Panc1 (cell line): ENCODE measurements at places on chromosomes 5 and 9.

- DNase-seq: no peak
- H3K4me3 ChIP-seq: no peak overlapping the region
- H3K36me3 ChIP-seq: no peaks in the 10 kb centered on the region; the same call in 1 of the 2 replicates
- H3K27ac ChIP-seq: no peak overlapping the region
- 0 out of 2 replicates have a peak, but pooled peaks cover 6% of the 10 kb centered on the region for H3K4me1 ChIP-seq
Observed at GRCh38 chr5:177189965-177190364, 56.4 kb downstream of the NSD1 start.

GRCh38 chr9:1989500-1989899 lies 25.6 kb upstream of the SMARCA2 start:
- no peaks in the 10 kb centered on the region for H3K36me3 ChIP-seq
- no peaks in the 10 kb centered on the region for H3K4me1 ChIP-seq
- H3K4me3 ChIP-seq: no peak overlapping the region
- DNase-seq: no peak
- no peaks in the 10 kb centered on the region for H3K27me3 ChIP-seq

GRCh38 chr9:116000748-116001329 lies 152.8 kb upstream of the PAPPA start:
- H3K27ac ChIP-seq: no peak overlapping the region
- no peak overlapping the region for H3K4me3 ChIP-seq
- no peaks in the 10 kb centered on the region for H3K4me1 ChIP-seq
- no peak for DNase-seq

- no peak overlapping the region for H3K4me3 ChIP-seq
- no peaks in the 10 kb centered on the region for H3K36me3 ChIP-seq
- H3K27ac ChIP-seq: no peak overlapping the region
- DNase-seq: no peak
- no peaks in the 10 kb centered on the region for H3K27me3 ChIP-seq
Observed at GRCh38 chr5:101458587-101458986, 555.5 kb upstream of the ST8SIA4 start.

GRCh38 chr5:95565280-95565920 lies 10.5 kb downstream of the ARSK start:
- no peak overlapping the region for H3K4me3 ChIP-seq
- no peak for DNase-seq
- H3K27me3 ChIP-seq: no peaks in the 10 kb centered on the region
- peaks cover 5% of the 10 kb centered on the region; the same call in 1 of the 2 replicates for H3K4me1 ChIP-seq
- no peak overlapping the region for H3K27ac ChIP-seq

DNA sequence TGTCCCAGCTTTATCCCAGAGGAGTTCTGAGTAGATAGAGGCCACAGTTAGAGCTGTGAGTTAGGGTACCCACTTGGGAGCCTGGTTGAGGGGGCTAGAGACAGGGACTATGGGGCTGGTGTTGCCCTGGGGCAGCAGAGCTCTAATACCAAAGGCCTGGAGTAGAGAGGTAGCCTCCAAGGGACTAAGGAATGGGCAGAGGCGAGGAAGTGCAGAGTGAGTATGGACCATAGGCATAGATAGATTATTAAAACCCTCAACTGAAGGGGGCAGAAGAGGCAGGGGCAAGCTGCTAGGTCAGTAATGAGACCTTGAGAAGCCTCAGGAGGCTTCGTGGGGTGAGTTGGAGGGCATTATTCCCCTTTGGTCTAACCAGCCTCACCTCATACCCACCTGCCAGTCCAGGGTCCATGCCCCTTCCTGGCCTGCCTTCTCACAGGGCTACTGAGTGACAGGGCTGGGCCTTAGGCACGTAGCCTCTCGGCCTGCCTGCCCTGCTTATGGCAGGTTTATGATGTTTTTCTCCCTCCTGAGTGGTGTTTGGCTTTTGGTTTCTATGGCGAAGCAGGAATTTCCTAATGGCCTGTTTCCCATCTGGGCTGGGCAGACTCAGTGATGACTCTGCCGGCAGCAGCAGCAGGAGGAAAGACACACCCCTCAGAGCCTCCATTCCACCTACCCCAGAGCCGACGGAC lies 8.0 kb downstream of the PDLIM4 start:
- no peak overlapping the region for H3K27ac ChIP-seq
- no peaks in the 10 kb centered on the region for H3K36me3 ChIP-seq
- no peaks in the 10 kb centered on the region for H3K27me3 ChIP-seq
- no peak for DNase-seq

GRCh38 chr5:177484902-177485549 lies 11.6 kb upstream of the DBN1 start:
- H3K27ac ChIP-seq: no peak overlapping the region
- no peaks in the 10 kb centered on the region for H3K27me3 ChIP-seq
- DNase-seq: no peak
- H3K4me1 ChIP-seq: no peaks in the 10 kb centered on the region
- peaks cover 3% of the 10 kb centered on the region; the same call in 1 of the 2 replicates for H3K36me3 ChIP-seq

GRCh38 chr9:20593537-20593936 lies 28.8 kb downstream of the MLLT3 start:
- H3K4me3 ChIP-seq: no peak overlapping the region
- H3K27me3 ChIP-seq: no peaks in the 10 kb centered on the region
- H3K36me3 ChIP-seq: no peaks in the 10 kb centered on the region
- DNase-seq: no peak

DNA sequence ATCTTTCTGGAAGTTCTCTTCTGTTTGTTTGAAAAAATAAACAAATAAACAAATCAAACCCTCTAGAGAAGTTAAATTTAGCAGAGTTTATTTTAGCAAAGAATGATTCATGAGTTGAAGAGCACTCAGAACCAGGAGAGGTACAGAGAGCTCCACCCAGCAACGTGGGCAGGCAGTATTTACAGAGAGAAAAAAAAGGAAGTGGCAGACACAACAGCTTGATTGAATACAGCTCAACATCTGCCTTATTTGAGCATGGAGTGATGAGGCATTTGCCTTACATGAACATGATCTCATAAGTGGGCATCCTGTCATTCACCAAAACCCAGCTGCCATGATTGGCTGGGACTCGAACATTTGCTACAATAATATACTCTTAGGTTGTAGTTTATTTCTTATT lies 381.6 kb upstream of the ADAMTS16 start:
- H3K36me3 ChIP-seq: no peaks in the 10 kb centered on the region
- no peak overlapping the region for H3K27ac ChIP-seq
- H3K4me1 ChIP-seq: no peaks in the 10 kb centered on the region
- H3K4me3 ChIP-seq: no peak overlapping the region

- H3K27me3 ChIP-seq: no peaks in the 10 kb centered on the region
- no peak overlapping the region for H3K4me3 ChIP-seq
- H3K36me3 ChIP-seq: no peaks in the 10 kb centered on the region
Observed at GRCh38 chr5:143236682-143237081, 166.8 kb downstream of the NR3C1 start.

- DNase-seq: no peak
- H3K4me1 ChIP-seq: no peaks in the 10 kb centered on the region
- no peak overlapping the region for H3K27ac ChIP-seq
- H3K36me3 ChIP-seq: no peaks in the 10 kb centered on the region
- H3K4me3 ChIP-seq: no peak overlapping the region
Observed at GRCh38 chr5:61130289-61130688, 32.0 kb downstream of the SMIM15 start.

- H3K4me1 ChIP-seq: peaks cover 3% of the 10 kb centered on the region; the same call in 1 of the 2 replicates
- H3K4me3 ChIP-seq: no peak overlapping the region
- H3K36me3 ChIP-seq: no peaks in the 10 kb centered on the region
- H3K27ac ChIP-seq: no peak overlapping the region
- no peak for DNase-seq
Observed at GRCh38 chr5:1548702-1549474, 25.1 kb upstream of the LPCAT1 start.

- H3K27me3 ChIP-seq: no peaks in the 10 kb centered on the region
- H3K4me3 ChIP-seq: peak overlapping the region; percentile 75; the same call in 1 of the 2 replicates
- DNase-seq: no peak
- H3K36me3 ChIP-seq: no peaks in the 10 kb centered on the region
- peaks cover 25% of the 10 kb centered on the region for H3K4me1 ChIP-seq
- peak overlapping the region; percentile 76; the same call in 1 of the 2 replicates for H3K27ac ChIP-seq
Observed at GRCh38 chr9:120715389-120715924, 1.2 kb upstream of the MEGF9 start.

GRCh38 chr9:120920806-120921178 lies 5.8 kb downstream of the TRAF1 start:
- peaks cover 3% of the 10 kb centered on the region; the same call in 1 of the 2 replicates for H3K4me1 ChIP-seq
- H3K4me3 ChIP-seq: no peak overlapping the region
- no peak overlapping the region for H3K27ac ChIP-seq
- no peaks in the 10 kb centered on the region for H3K36me3 ChIP-seq
- DNase-seq: no peak

DNA sequence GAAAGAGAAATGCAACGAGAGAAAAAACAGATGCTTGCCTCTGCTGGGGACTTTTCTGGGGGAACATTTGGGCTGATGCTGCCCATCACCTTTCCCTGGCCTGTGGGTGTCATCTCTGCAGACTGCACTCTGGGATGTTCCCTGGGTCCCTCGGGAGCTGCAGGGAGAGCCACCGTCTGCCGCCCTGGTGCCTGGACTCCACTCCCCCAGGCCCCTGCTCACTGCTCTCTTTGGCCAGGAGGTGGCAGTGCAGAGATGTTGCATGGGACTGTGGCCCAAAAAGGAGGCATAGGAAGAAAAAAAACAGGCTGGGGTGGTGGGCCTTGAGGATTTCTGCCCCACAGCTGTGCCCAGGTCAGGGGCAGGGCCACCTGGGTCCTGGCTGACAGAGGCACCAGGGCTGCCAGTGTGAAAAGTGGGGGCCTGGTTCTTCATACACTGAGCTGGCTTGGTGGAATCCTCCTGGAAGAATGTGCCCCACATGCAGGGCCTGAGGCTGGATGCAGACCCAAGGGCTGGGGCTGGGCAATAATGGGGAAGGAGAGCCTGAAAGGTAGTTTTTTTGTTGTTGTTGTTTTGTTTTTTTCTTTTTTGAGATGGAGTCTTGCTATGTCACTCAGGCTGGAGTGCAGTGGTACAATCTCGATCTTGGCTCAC lies 353.6 kb downstream of the SLIT3 start:
- no peaks in the 10 kb centered on the region for H3K4me1 ChIP-seq
- DNase-seq: peak; percentile 20
- no peaks in the 10 kb centered on the region for H3K36me3 ChIP-seq
- H3K27ac ChIP-seq: no peak overlapping the region
- no peaks in the 10 kb centered on the region for H3K27me3 ChIP-seq

DNA sequence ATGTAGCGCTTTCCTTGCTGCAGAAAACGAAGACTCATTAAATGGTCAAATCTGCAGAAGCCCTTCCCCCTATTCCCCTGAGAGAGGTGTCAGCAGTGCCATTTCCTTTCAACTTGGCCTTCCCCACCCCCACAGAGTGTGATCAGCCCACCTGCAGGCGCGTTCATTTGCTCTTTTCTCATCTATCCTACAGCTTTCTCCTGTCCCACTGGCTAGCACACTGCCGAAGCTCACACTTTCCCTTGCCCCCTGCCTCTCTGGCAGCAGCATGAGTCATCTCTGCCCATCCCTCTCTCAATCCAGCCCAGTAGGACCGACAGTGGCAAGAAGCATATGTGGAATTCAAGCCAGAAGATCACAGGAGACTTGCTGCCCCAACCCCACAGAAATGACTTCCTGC lies 213.8 kb downstream of the FAM114A2 start:
- no peak for DNase-seq
- no peak overlapping the region for H3K4me3 ChIP-seq
- no peaks in the 10 kb centered on the region for H3K36me3 ChIP-seq
- H3K27ac ChIP-seq: no peak overlapping the region
- no peaks in the 10 kb centered on the region for H3K4me1 ChIP-seq
- H3K27me3 ChIP-seq: no peaks in the 10 kb centered on the region; the same call in 1 of the 2 replicates

DNA sequence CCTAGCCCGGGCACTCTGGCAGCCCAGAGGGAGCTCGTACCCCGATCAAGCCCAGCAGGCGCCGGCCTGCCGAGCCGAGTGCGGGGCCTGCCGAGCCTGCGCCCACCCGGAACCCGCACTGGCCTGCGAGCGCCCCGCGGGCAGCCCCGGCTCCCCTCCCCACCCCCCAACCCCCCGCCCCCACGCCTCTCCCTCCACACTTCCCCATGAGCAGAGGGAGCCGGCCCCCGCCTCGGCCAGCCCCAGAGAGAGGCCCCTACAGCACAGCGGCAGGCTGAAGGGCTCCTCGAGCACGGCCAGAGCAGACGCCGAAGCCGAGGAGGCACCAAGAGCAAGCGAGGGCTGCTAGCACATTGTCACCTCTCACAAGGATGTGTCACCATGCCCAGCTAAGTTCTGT lies 36.2 kb upstream of the CCDC180 start:
- H3K4me1 ChIP-seq: no peaks in the 10 kb centered on the region
- H3K36me3 ChIP-seq: no peaks in the 10 kb centered on the region
- no peak overlapping the region for H3K27ac ChIP-seq
- no peaks in the 10 kb centered on the region for H3K27me3 ChIP-seq
- H3K4me3 ChIP-seq: no peak overlapping the region
- no peak for DNase-seq

- H3K27me3 ChIP-seq: no peaks in the 10 kb centered on the region
- peak; percentile 91 for DNase-seq
- peaks cover 25% of the 10 kb centered on the region for H3K4me1 ChIP-seq
- H3K4me3 ChIP-seq: peak overlapping the region; percentile 1; the same call in 1 of the 2 replicates
- peaks cover 8% of the 10 kb centered on the region; the same call in 1 of the 2 replicates for H3K36me3 ChIP-seq
Observed at GRCh38 chr5:71601222-71602026, 14.3 kb downstream of the MCCC2 start.

DNA sequence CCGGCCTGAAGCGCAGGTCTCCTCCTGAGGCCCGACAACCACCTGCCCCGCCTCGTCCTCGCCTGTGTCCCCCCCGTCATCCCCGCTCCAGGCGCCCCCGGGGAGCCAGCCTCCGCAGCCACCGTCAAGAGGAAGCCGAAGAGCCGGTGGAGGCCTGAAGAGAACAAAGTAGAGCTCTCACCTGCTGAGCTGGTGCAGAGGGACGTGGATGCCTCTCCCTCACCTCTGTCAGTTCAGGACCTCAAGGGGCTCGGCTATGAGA lies 169.9 kb downstream of the HINT1 start:
- H3K36me3 ChIP-seq: no peaks in the 10 kb centered on the region
- H3K4me3 ChIP-seq: no peak overlapping the region
- no peaks in the 10 kb centered on the region for H3K4me1 ChIP-seq
- H3K27ac ChIP-seq: no peak overlapping the region
- no peak for DNase-seq
- H3K27me3 ChIP-seq: no peaks in the 10 kb centered on the region

DNA sequence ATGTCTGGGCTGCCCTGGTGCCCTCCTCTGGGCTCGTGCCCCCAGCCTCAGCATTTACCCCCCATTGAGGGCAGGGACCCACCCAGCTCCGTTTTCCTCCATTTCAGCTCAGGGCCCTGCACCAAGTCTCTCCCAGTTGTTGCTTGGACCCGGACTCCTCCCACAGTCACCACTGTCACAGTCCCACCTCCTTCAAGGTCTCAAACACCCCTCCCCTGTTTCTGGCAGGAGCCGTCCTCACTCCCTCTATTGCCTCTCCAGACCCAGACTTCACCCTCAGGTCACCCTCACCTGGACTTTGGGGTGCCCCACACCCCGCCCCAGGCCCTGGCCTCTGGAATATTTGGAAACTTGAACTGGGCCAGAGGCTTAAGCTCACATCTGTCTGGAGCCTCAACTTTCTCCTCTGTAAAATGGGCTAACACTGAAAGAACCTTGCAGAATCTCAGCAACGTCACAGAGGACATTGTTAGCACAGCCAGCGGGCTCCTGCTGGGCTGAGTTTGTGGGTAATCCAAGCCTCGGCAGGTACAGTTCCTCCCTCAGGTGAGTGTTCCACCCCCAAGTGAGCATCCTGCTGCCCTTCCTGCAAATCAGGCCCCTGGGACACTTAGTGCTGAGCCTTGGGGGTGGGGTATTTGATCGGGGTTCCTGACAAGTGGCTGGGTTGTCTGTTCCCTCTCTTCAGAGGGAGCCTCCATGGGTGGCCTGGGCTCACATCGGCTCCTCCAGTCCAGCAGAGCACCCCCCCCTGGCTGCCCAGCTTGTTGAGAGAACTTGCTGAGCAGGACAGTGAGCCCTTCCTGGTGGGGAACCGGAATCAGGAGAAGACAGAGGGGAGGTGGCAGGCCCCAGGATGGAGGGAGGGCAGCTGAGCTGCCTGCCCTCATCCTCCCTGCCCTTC lies 130.1 kb downstream of the C9orf50 start:
- H3K27me3 ChIP-seq: no peaks in the 10 kb centered on the region
- DNase-seq: no peak
- H3K4me1 ChIP-seq: peaks cover 69% of the 10 kb centered on the region
- peak overlapping the region; percentile 98 for H3K27ac ChIP-seq
